ENCODE measurements at places on chromosomes 2 and 18.
A peak's percentile ranks its signal among the peaks of the same experiment; 100 is the strongest.

GRCh38 chr2:185970148-185970852 is 231.7 kb downstream of the FSIP2 start:
- no peak overlapping the region for H3K4me3 ChIP-seq
- no peaks in the 10 kb centered on the region for H3K36me3 ChIP-seq
- no peaks in the 10 kb centered on the region for H3K4me1 ChIP-seq
- no peak for DNase-seq
- no peaks in the 10 kb centered on the region for H3K27me3 ChIP-seq

- no peak overlapping the region for H3K4me3 ChIP-seq
- H3K36me3 ChIP-seq, result no peaks in the 10 kb centered on the region
- no peak overlapping the region for H3K27ac ChIP-seq
Observed at GRCh38 chr2:7567646-7568045, 650.4 kb downstream of the RNF144A start.

GRCh38 chr2:68594674-68595492 is 48.5 kb upstream of the PROKR1 start:
- peak; percentile 71 for DNase-seq
- H3K27me3 ChIP-seq, result no peaks in the 10 kb centered on the region
- H3K36me3 ChIP-seq, result no peaks in the 10 kb centered on the region
- no peaks in the 10 kb centered on the region for H3K4me1 ChIP-seq
- H3K27ac ChIP-seq, result no peak overlapping the region
- H3K4me3 ChIP-seq, result no peak overlapping the region

DNA sequence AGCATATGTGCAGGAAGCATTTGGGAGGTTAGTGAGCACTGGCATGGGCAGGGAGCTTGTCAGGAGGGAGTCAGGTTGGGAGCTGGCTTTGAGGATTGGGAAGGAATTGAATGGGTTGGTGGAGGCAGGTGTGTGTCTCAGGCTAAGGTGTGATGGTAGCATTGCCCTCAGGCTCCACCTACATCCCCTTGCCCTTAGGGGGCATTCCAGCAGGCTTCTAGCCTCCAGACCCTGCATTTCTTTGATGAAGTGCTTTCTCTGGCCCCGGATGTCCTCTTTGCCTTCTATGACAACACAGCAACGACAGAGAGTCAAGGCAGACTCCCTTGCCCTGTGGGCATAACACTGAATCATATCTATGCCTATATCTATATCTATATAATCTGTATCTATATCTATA is 13.5 kb downstream of the RHBDD1 start:
- H3K4me3 ChIP-seq, result no peak overlapping the region
- H3K27ac ChIP-seq, result no peak overlapping the region
- no peaks in the 10 kb centered on the region for H3K36me3 ChIP-seq
- DNase-seq, result no peak
- H3K4me1 ChIP-seq, result no peaks in the 10 kb centered on the region

GRCh38 chr2:172561270-172561669 is 5.4 kb downstream of the PDK1 start:
- peaks cover 35% of the 10 kb centered on the region for H3K36me3 ChIP-seq
- no peak overlapping the region for H3K4me3 ChIP-seq
- no peaks in the 10 kb centered on the region for H3K27me3 ChIP-seq
- no peak for DNase-seq

GRCh38 chr2:240169486-240170353 is 29.3 kb upstream of the OTOS start:
- no peaks in the 10 kb centered on the region for H3K4me1 ChIP-seq
- DNase-seq, result no peak
- H3K36me3 ChIP-seq, result no peaks in the 10 kb centered on the region
- no peak overlapping the region for H3K4me3 ChIP-seq

Data from H1 (cell line).